ENCODE measurements at places on chromosomes 7 and 10.

GRCh38 chr10:3778692-3779157 lies 6.3 kb downstream of the KLF6 start:
- DNase-seq: no peak

DNA sequence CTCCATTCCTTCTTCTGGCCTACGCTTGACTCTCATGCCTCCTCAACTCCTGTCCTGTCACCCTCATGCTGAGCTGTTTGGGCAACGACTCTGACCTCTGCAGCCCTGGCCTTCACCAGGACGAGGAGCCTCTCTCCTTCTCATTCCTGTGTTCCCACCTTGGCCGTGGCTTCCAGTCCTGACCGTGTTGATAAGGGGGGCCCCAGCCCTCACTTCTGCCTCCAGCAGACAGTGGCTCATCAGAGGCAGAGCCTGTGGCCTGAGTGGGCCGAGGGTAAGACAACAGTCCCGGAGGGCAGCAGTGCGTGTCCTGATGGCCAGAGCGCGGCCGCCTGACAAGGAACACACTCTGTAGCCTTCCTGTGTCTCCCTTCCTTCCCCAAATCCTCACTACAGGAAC lies 61.7 kb upstream of the UBE3C start:
- no peak for DNase-seq

- DNase-seq: no peak
Observed at GRCh38 chr10:131617113-131617858, 283.5 kb upstream of the PPP2R2D start.

DNA sequence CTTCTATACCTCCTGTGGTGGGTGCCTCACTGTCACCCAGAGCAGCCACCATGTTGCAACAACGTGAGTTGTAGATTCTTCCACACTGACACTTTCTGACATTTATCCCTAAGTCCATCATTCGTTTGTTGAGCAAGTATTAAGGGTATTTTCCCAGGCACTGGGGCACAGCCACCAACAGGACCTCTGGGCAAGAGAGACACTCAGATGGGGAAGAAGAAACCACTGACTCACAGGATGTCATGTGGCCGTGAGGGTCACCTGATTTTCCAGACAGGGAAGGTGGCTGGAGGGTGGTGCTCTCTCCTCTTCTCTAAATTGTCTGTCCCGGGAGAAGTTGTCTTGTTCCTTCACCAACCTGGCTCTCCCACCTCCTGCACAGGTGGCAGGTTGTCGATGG lies 51.7 kb upstream of the PPIF start:
- no peak for DNase-seq

DNA sequence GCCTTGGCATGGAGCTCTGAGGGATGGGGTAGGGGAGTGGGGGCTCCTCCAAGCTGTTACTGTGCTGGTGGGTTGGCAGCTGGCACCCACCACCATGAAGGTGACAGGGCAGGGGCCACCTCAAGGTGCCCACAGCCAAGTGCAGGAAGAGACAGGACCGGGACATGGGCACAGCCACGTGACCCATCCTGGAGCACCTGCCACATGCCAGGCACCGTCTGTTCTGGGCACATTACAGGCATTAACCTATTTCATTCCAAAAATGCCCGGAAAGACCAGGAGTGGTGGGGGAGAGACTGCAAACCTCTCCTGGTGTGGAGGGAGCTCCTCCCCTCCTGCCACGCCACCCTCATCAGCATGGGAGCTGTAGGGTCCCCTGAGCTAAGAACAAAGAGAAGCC lies 56.7 kb downstream of the CAMK2B start:
- DNase-seq: no peak

GRCh38 chr7:52715701-52716100 lies 319.7 kb upstream of the POM121L12 start:
- no peak for DNase-seq

- no peak for DNase-seq
Observed at GRCh38 chr10:111338035-111338434, 261.2 kb downstream of the ADRA2A start.

DNA sequence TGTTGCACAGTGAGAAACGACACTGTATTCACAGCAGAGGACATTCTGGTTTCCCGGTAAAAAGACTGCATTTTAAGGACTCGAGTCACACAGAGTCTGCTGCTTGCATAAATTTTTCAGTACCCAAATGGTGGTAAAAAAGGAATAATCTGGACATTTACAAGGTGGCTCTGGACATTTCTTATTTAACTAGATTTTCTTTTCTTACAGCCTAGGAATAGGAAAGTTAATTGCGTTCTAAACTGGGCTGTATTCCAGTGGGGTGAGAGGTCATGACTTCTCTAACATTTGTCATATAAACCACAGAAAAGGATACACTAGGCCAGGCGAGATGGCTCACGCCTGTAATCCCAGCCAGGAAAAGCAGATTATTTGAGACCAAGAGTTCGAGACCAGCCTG lies 237.5 kb upstream of the KLF6 start:
- no peak for DNase-seq

GRCh38 chr10:127299956-127300689 lies 103.7 kb upstream of the INSYN2A start:
- DNase-seq: no peak

DNA sequence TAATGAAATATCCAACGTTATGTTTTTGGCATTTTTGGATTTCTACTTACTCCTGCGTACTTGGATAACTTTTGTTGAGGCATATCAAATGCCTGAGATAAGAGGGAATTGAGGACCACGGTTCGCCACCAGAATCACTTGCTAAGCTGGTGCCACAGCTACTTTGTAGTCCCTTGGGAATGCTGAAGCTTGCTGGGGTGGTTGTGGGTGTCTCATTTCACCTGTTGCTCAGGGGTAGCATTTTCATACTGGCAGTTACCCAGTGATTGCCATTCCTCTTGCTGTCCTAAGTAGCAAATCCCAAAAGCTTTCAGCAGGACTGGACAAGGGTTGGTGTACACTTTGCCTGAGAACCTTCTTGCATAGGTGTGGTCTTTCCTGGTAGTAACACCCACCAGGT lies 75.2 kb downstream of the CREB5 start:
- no peak for DNase-seq

DNA sequence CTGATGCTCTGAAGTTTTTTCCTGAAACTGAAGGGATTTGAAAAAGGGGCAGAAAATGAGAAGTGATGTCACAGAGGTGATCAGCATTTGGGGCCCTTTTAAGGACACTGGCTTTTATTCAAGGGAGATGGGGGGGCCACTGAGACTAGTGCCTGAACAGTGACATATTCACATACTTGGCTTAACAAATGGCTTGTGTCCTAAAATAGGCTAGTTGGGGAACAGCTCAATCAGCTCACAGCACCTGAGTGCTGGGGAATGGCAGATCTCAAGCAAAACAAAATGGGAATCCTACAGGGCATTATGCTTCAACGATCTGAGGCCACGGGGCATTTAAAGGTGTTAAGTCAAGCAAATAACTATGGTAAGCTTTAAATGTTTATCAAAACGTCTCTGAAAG lies 90.1 kb downstream of the UBE2H start:
- no peak for DNase-seq

- DNase-seq: no peak
Observed at GRCh38 chr7:137633133-137633532, 213.6 kb downstream of the DGKI start.

DNA sequence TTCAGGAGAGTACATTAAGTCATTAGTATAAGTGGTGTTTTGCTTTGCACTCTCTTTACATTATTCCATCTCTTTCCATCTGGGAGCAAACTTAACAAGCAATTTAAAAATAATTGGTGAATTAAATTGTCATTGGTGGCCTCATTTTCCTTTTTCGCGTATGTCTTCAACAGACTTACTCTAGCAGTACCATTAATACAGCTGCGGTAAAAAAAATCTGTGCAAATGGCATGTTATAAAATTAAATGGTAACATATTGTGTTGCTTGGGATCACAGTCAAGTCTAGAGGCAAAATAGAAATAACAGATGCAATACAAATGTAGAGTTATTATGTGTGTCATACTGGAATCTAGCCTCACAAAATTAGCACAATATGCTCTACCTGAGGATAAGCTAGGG lies 322.4 kb downstream of the PCDH15 start:
- DNase-seq: no peak

- DNase-seq: no peak
Observed at GRCh38 chr7:145263886-145264285, 428.0 kb upstream of the TPK1 start.

DNA sequence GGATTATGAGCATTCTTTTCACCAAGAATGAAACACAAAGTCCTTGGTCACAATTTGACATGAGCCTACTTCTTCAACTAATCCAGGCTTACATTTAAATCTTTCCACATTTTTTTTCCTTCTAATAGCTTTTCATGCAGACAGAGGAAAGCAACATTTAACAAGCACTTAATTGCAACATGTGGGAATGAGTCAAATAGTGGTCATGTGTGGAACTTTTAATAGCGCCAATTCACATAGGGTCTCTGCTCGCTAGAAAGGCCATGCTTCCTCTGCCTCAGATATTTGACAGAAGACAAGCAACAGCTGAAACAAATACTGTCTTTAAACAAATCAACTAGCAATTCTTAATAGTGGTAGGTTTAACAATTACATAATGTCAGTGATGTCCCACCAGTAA lies 285.9 kb upstream of the ETV1 start:
- DNase-seq: no peak

GRCh38 chr10:22945934-22946673 lies 18.3 kb downstream of the ARMC3 start:
- DNase-seq: no peak

- DNase-seq: no peak
Observed at GRCh38 chr7:159091041-159091440, 53.6 kb downstream of the VIPR2 start.

DNA sequence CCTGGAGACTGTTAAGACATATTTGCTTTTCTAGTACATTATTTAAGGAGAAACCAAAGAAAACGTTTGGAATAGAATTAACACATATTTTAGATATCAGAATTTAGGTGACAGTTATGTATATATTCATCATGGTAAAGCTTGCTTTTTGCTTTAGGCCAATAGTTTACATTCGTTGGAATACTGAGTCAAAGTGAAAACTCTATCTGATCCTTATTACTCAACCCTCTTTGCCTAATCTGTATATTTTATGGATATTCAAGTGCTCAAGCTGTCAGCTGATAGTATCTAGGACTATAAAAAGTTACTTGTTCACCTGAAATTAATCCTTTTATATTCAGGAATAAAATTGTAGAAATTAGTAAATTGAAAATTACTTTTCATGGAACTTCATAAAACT lies 61.1 kb downstream of the VPS50 start:
- no peak for DNase-seq

DNA sequence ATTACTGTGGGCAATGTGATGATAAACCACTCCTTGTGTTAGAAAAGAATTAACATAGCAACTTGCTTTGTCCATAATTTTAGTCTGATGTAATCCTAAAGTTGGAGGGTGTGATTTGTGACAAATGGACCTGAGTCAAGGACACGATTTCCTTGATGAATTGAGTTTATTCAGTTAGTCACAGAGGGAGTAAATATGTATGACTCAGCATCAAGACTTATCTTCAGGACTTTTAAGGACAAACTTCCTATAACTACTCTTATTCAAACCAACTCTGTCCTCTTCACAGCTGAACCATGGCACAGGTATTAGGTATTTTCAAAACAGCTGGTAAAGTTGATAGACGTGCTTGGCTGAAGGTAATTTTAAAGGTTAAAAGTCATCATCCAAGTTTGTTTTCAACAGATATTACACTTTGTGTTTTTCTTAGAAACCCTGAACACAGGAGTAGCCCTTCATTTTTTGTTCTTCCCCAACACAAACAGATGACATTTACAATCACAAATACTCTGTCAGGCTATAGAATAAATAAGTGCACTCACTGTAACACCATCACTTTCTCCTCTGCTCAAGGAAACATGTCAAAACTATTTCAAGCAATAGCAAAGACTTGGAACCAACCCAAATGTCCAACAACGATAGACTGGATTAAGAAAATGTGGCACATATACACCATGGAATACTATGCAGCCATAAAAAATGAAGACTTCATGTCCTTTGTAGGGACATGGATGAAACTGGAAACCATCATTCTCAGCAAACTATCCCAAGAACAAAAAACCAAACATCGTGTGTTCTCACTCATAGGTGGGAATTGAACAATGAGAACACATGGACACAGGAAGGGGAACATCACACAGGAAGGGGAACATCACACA lies 54.5 kb downstream of the COA1 start:
- no peak for DNase-seq

GRCh38 chr7:26507108-26507987 lies 215.7 kb downstream of the SNX10 start:
- no peak for DNase-seq

- DNase-seq: no peak
Observed at GRCh38 chr7:95780665-95781064, 8.3 kb downstream of the DYNC1I1 start.

DNA sequence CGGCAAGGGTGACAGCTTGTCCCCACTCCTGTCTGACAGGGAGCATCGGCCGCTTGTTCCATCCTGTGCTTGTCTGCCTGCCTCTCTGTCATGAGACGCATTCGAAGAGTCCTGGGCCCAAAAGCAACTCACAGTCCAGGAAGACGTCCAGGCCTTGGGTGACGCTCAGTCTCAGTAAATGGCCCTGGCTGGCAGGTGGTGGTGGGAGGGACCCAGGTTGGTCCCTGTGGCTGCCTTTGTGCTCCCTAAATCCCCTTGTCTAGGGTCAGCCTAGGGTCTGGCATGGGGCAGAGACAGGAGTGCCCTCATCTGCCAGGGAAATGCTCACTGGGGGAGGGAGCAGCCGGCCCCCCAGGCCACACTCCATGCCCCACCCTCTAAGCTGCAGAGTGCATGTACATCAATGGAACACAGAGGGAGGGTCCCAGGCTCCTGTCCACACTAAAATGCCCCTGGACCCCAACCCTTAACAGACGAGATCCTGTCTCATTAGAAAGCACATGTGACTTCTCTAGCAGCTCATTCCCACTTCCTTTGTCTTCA lies 295.2 kb upstream of the ZNF32 start:
- no peak for DNase-seq

GRCh38 chr10:111075577-111076185 lies 1.1 kb upstream of the ADRA2A start:
- no peak for DNase-seq

- DNase-seq: no peak
Observed at GRCh38 chr7:78736548-78736947, 716.9 kb downstream of the MAGI2 start.

GRCh38 chr7:26664735-26665416 lies 199.5 kb downstream of the SKAP2 start:
- DNase-seq: no peak

DNA sequence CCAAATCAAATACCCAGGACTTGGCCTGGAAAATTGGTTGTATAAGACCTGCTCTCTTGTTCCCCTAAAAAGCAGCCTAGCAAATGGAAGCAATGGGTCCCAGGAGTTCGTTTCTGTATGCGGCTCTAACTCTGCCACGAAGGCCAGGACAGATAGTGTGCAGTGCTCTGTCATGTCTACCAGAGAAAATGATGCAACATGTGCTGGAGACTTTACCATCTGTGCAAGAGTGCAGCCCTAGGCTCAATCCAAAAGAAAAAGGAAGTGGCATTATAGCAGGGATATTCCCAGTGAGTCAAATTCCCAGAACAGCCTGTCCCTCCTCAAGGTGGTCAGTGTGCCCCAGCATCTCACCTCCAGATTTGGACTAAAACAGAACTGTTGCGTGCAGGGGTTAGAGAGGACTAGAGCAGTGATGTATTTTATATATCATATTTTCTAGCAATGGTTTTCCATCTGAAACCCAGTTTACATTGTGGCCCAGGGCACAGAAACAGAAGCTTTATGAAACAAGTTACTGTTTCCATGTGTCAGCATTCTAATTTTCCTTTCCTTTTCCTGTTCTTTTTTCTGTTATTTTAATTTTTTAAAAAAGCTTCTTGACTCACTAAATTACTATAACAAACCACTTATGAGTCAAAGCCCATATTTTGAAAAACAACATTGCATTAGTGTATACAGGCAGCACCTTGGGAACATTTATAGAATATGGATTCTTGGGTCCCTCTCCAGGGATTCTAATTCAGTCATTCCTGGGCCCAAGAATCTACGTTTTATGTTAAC lies 311.2 kb downstream of the RNLS start:
- DNase-seq: no peak

Measured in activated gamma-delta T cell (primary cell).